ENCODE measurements at places on chromosomes 16 and 17.

DNA sequence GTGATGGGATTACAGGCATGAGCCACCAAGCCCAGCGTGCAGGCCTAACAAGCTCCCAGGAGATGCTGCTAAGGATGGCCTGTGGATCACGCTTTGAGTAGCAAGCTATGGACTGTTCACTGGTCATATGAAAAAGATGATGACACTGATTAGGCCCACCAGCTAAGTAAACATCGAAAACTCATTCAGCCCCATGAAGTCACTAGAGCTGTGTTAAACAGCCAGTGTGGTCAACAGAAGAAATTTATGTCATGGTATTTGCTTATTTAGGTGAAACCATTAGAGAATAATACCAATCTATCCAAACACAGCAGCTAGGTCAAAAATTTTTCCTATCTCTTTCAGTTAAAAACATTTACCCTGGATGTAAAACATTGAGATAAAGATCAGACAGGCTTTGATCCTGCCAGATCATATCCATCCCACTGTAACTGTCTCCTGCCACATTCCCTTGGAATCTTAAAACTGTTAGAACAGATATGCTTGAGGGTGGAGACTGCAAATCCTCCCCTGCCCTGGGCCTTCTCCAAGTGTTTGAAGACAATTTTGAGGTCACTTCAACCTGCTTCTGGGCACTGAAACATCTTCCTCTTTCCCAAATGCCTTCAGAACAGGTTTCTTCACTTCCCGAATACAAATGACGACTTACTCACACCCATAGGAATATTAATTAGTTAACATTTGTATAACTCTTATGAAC lies 30.9 kb downstream of the HOXB1 start:
- DNase-seq = no peak

- DNase-seq = no peak
These were observed 247.8 kb downstream of the ENGASE start for GRCh38 chr17:79322211-79323123.

DNA sequence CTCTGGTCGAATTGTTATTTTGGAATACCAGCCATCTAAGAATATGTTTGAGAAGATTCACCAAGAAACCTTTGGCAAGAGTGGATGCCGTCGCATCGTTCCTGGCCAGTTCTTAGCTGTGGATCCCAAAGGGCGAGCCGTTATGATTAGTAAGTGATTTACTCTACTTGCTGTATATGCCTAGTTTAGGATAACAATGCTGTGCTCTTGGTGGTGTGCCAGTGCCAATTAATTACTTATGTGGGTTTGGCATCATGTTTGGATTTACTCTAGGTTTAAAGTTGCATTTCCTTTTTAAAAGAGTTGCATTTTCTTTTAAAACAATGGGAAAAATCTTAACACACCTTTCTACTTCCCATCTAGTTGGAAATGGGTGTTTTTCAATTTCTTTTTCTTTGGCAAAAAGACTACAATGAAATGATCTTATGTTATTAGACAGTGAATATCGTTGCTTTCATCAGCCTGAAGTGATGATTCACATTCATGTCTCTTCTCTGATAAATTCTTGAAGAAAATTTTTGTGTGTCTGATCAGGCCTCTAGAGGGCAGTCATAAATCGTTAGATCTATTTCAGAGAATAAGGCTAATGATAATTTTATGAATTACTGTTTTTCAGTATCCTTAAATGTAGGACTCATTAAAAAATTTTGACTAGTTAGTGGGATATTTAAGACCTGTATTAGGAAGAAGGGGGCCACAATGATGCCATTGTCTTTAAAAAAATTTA lies 5.6 kb downstream of the SF3B3 start:
- no peak for DNase-seq

DNA sequence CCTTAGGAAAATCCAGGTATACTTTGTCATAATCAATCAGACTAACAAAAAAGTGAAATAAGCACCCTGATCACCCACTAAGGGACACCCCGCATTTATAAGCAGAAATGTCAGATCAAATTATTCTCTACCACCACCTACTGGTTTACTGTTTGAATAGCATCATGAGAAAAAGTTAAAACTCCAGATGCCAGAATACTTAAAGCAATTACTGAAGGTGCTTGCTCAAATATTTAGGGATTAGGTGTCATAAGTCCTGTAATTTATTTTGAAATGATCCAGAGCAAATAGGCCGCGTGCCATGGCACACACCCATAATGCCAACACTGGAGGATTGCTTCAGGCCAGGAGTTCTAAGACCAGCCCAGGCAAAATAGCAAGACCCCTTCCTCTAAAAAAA lies 2.3 kb downstream of the TOP2A start:
- DNase-seq = no peak

GRCh38 chr16:67516296-67517154 lies 12.1 kb upstream of the RIPOR1 start:
- no peak for DNase-seq

DNA sequence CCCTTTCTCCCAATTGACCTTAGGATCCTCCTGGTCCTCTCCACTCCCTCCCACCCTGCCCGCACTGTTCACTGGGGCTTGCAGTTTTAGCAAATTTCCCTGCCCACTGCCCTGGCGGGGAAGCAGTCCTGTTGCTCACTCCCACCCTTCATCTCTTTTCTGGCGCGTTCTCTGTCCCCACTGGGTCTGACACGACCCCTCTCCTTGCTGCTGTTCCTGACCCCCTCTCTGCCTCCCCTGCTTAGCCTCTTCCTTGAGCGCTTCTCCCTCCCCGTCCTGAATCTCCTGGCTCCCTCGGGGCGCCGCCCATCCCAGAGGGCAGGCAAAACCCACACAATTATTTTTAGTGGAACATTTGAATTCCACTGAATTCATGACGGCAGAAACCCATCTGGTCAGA lies 1796.4 kb downstream of the TP53TG3F start:
- no peak for DNase-seq

DNA sequence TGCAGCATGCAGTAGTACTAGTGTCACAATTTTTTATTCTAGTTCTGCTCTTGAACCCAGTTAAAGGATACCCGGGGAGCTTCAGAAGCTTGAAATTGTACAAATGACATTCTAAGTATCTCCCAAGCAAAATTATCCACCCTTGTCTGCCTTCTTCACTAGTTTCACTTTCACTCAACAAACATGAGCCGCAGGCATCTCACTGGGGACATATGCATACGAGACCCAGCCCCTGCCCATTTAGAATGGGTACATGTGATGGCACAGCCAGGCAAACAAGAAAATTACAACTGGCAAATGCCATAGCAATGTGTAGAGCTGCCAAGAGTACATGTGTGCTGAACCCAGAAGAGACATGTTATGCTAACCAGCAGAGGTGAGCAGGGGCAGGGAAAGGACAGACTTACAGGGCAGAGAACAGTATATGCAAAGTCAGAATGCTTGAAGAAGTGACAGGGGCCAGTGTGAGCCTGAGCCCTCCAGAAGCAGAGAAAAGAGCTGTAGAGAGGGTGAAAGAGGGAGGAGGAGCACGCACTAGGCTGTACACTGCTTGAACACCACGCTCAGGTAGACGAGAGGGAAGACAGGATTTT lies 8.3 kb downstream of the GINS2 start:
- DNase-seq = no peak

Data from stimulated activated CD4-positive, alpha-beta T cell treated with anti-CD3 and anti-CD28 coated beads, Interleukin-1b, Interleukin-23, amount 100 ng/mL, for 1 hour (primary cell).